ENCODE measurements at places on chromosomes 4 and X.
A peak's percentile ranks its signal among the peaks of the same experiment; 100 is the strongest.

GRCh38 chr4:74056858-74057562 is 18.5 kb upstream of the CXCL3 start:
- peak; percentile 88 for DNase-seq

DNA sequence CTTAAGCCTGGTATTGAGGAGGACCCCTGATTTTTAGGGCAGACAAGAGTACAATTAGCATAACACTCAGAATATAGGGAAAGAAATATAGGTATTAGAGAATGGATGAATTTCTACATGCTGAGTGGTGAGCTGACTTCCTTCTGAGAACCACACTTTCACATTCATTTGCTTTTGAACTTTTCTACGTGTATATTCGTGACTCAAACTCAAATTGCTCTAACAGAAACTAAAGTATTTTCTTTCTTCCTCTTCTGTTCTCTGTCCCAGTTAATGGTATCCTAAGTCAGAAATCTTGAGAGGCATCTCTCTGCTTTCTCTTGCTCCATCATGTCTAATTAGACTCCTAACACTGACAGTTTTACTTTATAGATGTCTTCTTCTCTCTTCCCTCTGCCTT is 103.2 kb upstream of the CITED1 start:
- no peak for DNase-seq

- DNase-seq: peak; percentile 38
These were observed 55.6 kb upstream of the CCSER1 start for GRCh38 chr4:90071289-90072235.

DNA sequence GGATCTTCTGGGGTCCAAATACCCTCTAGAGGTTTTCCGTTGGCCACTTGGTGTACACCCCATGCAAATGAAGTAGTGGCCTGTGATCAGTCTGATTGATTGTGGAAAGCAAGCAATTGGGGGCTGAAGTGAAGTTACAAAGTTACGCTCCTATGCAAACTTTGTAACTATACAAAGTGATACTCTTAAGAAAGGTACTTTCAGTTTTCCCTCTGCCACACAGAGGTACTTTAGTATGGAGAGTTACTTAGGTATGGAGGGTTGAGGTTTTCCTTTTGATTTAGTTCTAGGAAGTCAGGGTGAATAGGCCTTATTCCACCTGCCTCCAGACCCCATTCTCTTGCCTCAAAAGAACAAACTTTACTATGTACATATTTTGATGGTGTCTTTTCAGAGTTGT is 28.7 kb downstream of the STAG2 start:
- no peak for DNase-seq

- no peak for DNase-seq
These were observed 395.7 kb downstream of the RAPGEF2 start for GRCh38 chr4:159498446-159499115.

DNA sequence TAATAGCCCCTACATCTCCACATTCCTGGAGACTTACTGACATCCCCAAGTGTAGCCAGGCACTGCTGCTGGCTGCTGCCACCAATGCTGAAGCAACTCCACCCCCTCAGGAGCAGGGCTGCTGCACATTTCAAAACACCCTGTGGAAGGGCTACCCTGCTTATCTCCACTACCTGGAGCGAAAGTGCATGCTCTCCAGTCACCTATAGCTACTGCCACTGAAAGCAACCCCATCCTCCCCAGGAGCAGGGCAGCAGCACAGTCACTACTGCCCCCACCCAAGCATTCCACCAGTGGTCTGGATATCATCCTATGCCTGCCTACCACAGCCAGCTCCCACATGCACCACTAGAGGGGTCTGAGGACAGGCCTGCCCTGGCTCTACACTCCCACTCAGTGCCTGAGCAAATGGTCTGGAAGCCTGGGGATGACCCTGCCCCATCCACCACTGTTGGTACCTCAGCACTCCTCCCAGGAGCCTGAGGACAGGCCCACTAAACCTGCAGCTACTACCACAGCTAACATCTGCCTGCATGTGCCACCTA is 55.3 kb downstream of the MANBA start:
- DNase-seq: no peak

DNA sequence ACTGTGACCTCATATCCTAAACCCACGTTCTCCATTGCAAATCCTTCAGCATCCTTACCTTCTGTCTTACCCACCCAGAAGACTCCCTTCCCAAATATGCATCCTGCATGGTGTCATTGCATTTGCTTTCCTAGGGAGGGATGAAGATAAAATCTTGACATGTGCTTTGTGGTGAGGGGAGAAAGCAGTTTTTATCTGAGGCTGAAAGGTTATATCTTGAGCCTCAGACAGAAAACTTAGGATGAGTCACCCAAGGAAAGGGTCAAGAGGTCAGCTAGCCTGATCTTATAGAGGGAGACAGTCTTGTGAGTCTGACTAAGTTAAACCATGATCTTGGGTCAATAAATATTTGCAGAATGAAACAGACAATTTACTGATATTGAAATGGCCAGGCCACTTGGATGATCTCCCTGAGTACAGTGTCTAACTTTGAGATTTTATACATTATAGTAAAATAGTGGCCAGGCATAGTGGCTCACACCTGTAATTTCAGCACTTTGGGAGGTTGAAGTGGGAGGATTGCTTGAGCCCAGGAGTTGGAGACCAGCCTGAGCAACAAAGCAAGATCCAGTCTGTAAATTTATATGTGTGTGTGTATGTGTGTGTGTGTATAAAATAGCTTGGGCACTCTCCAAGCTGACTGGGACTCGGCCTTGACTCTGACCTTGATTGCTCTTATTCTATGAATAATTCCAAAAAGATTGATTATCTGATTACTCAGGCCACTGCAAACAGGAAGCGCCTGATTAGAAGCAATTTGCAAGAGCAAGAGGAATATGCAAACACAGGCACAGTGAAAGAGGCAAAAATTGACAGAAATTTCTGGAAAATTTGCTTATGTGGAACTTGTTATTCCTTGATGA is 15.4 kb upstream of the FAM9C start:
- DNase-seq: no peak

- DNase-seq: peak; percentile 3
These were observed 35.4 kb downstream of the DCHS2 start for GRCh38 chr4:154456240-154456639.

DNA sequence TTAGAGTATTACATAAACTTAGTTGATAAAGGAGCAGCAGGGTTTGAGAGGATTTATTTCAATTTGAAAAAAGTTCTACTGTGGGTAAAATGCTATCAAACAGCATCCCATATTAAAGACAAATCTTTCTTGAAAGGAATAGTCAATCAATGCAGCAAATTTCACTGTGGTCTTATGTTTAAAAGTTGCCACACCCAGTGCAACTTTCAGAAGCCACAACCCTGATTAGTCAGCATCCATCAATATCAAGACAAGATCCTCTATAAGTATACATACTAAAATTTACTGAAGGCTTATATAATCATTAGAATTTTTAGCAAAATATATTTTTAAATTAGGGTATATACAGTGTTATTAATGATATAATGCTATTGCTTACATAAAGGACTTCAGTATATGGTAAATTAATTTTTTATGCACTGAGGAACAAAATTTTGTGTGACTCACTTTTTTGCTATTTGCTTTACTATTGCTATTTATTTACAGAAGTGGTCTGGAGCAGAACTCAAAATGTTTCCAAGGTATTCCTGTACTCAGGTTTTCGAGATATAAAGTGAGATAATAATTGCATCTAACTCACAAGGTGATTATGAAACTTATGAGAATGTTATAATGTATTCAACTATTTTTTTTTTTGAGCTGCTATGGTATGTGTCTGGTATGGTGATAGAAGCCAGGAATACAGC is 1127.6 kb downstream of the ADGRL3 start:
- no peak for DNase-seq

GRCh38 chr4:159284113-159284512 is 181.2 kb downstream of the RAPGEF2 start:
- no peak for DNase-seq

DNA sequence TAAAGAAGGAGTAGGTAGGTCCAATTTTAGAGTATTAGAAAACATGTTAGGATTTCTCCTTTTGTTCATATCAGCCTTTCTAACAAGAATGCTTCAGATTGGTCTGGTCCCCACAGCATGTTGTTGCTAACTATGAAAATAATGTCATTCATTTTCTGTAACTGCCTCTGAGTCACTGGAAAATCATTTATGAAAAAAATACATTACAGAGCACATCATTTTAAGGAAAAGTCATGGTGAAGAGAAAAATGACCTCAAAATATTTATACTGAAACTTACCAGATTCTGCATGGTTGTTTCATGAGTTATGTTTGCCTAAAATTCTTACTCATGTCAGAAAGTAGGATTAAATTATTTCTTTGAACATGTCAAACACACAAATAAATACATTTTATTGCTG is 35.2 kb downstream of the DTHD1 start:
- no peak for DNase-seq

- no peak for DNase-seq
These were observed 40.7 kb downstream of the FAM184B start for GRCh38 chr4:17740702-17741101.

GRCh38 chr4:98657531-98658286 is 702 bp downstream of the TSPAN5 start:
- DNase-seq: peak; percentile 83

DNA sequence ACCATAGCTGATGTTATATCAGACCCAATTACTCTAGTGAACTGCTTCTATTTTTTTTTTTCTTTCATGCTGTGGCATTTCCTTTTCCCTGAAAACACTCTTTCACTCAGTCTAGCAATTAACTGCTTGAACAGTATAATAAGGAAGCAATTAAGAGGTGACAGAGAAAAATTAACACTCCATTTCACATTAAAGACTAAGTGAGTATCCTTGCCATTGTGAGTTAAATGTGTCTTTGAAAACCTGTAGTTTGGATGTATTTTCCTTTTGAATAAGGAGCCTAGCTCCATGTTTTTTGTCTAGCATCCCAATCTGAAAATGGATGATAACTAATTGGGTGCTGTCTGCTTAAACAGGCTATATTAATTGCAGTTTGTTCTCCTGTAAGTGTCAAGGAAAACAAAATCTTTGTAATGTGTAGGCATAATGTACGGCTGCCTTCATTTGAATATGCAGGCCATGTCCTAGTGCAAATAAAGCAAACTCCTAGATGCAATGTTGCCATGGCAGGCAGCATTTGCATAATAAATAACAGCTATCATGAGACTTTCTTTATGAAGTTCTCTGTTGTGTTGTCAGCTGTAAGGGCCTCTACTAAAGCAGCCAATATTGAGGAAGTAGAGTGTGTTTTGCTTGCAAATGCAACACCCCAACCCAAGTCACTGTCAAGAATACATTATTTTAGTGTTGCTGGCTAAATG is 416.7 kb downstream of the ZIC3 start:
- no peak for DNase-seq

DNA sequence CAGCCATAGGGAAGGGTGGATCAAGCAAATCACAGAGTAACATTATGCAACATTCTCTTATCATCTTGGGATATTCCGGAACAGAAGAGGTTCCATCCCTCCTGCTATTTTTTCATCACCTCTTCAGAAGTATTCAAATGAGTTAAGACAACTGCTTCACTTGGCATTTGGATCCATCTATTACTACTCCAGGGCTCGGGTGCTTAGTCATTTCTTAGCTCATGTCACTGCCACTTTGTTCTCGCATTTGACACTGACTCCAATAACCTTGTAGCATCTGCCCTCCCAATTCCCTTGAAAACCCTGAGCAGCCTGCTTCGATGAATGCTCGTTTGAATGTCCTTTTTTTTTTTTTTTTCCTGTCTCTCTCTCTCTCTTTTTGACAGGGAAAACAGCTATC is 114.9 kb downstream of the PPARGC1A start:
- DNase-seq: no peak

GRCh38 chr4:152328582-152328981 is 207.3 kb downstream of the FBXW7 start:
- DNase-seq: peak; percentile 11

DNA sequence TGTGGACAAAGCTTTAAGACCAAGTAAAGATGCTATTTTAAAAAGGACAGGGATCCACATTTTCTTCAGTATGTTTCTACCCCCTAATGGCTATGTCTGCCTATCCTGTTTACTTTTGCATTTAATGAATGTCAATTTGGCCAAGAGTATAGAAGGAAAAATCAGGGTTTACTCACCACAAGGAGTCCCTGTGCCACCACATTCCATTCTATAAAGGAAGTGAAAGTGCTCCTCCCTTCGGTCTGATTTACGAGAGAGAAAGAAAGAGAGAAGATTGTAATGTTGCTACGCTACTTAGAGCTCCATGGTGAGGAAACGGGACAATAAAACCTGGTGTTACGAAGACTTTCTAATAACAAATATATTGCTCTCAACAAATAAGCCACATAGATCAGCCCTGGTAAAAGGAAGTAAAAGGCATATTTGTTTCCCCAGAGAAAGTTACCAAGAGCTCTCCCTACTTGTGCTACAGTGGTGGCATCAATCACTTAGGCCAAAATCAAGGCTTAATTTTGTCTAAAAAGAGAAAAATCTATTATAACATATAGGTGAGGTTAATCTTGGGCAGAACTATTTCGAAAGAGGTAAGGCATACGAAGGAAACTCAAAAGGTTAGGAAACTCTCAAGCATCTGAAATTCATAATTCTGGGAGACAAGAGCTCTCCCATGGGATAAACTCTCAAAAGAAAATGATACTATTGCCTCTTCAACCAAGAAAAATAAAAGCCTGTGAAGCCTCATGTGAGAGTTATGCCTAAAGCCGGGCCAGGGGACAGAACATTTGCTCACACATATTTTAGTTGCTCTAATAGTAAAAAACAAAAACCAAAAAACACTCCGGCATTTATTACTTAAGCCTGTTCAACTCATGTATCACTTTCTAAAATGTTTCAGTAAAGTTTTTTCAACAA is 29.5 kb downstream of the TAPT1 start:
- DNase-seq: peak; percentile 31

- no peak for DNase-seq
These were observed 8.9 kb upstream of the BDH2 start for GRCh38 chr4:103108542-103108941.

- no peak for DNase-seq
These were observed 159.7 kb downstream of the ARHGAP10 start for GRCh38 chr4:147891476-147892115.

GRCh38 chr4:84971319-84971932 is 4.9 kb upstream of the WDFY3 start:
- DNase-seq: peak; percentile 80

GRCh38 chrX:14927401-14927800 is 54.2 kb downstream of the MOSPD2 start:
- DNase-seq: no peak

DNA sequence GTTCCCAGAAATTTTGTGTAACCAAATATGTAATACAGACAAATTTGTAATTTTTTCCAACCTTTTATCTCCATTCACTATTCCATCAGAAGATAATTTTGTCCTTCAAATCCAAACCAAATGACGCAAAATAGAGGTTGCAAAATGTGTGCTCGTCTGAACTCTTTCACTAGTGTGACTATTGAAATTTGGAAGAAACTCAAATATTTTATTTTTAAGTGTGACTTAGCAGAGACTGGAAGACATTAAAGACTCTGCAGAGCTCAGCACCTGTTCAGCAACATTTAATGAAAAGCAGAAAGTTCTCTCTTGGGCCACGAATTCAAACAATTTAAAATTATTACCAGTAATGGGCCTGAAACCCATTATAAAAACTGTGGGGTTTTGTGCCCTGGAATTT is 30.0 kb upstream of the APELA start:
- DNase-seq: no peak

GRCh38 chr4:181193131-181193930 is 1049.9 kb upstream of the TENM3 start:
- no peak for DNase-seq

All from hematopoietic multipotent progenitor cell treated with erythropoietin and hydrocortisone succinate and interleukin-3 and kit ligand, for 6 days (in vitro differentiated cells).